ENCODE measurements at places on chromosomes 4 and X. TPM values are rescaled to one million over a fixed set of nuclear protein-coding genes. Genes with fewer than 3 reads are reported as not detected.

DNA sequence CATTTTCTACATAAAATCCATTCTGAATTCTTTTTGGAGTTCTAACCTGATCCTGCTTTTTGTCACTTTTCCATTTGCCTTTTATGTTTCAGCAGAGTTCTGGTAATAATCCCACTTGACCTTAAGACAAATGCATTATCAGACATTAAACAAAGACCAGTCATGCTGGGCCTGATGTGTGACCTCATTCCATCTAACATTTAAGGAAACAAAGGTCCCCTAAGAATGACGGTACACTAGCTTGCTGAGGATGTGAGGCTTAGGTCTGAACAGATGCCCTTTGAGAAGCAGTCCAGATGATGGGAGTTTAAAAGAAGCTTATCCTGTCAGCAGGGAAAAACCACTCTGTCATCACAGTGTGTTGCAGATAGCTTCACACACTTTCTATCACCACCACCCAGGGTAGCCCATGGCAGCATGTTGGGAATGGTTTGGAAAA is 38.1 kb upstream of the PDE5A start:
- DNase-seq, result no peak

DNA sequence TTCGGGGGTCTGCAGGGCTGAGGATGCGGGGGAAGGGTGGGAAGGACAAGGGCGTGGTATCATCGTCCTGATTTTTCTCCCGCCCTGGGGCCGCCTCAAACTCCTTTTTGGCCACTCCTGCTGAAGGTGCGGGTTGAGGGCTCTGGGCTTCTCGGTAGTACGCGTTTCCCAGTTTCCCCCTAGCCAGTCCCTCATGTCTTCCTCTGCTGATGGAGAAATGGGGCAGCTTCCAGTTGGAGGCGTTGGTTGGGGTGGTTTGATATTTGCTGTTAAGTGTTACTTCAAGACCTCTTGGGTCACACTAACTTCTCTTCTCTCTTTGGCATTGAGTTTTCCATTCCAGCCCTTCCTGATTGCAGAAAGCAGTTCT is 482 bp downstream of the GSTCD start:
- DNase-seq, result peak; percentile 10

DNA sequence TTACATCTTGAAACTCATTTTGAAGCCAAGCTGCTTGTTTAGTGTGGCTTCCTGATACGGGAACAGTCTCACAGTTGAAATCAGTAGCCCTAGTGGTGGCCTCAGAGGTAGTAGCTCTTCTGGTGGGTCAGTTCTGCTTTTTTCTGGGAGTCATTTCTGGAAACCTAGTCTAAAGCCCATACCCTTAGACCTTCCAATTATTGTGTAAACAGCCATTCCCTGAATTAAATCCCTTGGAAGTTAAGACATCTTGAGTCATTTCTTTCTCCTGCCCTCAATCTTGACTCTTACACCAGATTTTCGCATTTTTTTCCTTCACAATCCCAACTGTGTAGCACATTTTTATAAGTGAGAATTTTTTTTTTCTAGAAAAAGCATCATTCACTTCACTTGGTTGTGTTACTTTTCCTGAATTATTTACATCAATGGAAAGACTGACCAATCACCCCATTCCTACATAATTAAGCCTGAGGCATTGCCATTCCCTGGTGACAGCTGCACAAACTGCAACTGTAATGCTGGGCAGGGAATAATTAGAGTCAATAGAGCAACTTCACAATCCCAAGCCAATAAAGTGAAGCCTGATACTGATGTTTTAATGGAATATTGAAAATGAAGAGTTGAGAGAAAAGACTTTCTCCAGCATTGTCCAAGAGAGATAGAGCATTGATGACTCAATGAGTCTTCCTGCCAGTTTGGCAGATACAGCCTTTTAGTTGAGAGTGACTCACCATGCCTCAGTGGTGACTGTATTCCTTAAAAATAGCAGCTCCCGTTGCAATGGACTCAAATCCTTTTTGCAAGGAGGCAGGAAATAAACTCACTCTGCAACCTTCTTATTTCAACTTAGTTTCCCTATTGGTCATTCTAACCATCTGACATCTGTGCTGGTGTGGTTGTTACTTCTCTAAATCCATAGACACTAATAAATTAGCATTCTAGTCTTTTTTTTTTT is 13.0 kb upstream of the SEPSECS start:
- peak; percentile 69 for DNase-seq

Gene FATE1
- not detected for total RNA-seq

DNA sequence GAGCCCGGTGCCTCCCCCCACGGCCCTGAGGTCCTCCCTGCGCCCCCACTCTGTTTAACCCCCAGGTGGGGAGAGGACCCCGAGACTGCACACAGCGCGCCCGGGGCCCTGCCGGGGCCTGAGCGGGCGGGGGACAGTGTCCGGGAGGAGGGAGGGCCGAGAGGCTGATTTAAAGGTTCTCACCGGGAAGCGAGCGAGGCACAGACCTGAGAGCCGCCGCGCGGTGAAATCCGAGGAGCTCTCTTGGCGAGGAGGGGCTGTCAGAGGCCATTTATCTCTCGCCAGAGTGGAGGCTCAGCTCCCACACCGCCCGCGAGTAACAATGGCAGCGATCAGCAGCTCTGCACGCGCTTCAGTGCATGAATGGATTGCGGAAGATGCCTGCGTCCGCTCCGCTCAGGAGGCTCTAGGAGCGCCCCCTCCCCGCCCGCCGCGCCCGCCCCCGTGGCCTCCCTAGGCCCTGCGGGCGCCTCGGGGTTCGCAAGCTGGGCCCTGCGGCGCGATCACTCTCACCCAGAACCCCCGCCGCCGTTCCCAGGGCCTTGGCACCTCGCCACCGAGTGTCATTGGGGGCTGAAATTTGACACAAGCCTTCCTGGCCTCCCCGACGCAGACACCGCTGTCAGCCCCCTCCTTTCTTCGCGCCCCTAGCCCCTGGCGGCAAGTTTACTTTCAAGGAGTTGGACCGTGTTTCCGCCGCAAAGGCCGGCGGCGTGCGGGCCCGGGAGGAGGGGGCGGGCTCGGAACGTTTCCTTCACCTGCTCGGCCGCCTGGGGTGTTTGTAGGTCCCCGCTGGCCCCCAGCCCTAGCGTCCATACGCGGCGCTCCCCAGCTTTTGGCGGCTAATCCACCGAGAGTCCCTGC is 48.7 kb upstream of the BCOR start:
- DNase-seq, result no peak

GRCh38 chr4:157898836-157899605 is 273.8 kb downstream of the GASK1B start:
- no peak for DNase-seq

DNA sequence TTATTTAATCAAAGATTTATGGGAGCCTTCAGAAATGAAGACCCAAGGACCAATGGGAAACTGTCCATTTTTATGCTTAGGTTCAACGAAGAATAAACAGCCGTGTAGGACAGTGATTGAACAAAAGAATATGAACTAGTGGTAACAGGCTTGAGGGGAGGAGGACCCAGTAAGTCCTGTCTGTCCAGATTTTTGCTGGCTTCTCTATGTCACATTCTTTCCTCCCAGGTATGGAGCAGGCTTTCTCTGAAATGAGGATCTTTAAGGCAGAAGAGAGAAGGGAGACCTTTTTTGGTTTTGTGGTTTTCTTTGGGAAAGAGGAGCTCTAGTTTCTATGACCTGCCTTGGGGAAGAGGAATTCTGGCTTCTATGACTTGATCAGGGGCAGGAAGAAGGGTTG is 74.1 kb downstream of the BANK1 start:
- no peak for DNase-seq

- DNase-seq, result no peak
Measured at GRCh38 chrX:97525981-97526380, 642.3 kb downstream of the RPA4 start.

DNA sequence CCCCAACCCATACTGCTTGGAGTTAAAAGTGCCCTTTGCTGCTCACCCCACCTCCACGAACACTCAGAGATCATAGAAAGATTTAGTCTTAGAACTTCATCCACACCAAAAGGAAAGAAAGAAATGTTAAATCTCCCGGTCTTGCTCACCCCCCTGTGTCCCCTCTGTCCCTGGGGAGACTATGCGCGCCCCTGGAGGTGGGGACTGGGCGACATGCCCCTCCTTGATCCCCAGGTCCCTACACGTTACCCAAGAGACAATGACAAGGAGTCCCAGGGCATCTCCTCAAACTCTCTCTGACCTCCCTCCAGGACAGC is 620 bp downstream of the ITM2A start:
- DNase-seq, result no peak

DNA sequence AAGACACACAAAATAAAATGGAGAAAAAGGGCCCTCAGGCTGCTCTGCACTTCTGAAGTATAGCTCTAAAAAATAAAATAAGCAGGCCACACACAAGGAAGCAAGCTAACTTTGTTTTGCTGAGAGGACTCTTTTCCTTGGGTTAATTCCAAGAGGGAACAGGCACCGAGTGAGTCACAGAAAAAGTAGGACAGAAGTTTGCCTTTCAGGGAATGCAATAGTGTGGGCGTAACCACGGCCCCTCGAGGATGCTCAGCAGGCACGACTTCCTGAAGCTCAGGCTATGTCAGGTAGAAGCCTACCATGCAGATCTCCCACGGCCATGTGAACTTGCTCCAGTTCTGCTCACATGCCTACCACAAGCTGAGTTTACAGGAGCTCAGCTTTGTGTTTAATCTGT is 22.1 kb downstream of the PPP1R2C start:
- DNase-seq, result peak; percentile 38

DNA sequence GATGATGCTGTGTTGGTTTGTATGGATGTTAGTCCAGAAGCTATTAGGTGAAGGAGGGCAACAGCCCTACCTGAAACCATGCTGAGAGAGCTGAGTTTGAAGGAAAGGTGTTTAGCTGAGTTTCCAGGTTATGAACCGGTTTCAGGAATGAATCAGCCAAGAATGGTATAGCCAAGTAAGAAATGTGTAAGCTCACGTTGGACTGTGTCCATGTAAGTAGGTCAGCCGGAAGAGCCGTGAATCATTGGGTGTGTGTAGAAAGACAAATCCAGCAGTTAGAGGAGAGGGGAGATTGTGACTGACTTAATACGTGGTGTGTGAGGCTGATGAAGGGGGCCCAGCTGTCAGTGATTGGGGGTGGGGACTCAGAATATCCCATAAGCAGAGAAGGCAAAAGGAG is 77.2 kb upstream of the SPIN4 start:
- DNase-seq, result no peak

GRCh38 chrX:9282325-9282724 is 182.5 kb upstream of the TBL1X start:
- DNase-seq, result no peak

- peak; percentile 27 for DNase-seq
Measured at GRCh38 chr4:110475881-110476818, at the start of gene ENPEP. TSS of gene ENPEP (plus strand) at chr4:110476155. CDS start at chr4:110476415, 260 bp downstream.

DNA sequence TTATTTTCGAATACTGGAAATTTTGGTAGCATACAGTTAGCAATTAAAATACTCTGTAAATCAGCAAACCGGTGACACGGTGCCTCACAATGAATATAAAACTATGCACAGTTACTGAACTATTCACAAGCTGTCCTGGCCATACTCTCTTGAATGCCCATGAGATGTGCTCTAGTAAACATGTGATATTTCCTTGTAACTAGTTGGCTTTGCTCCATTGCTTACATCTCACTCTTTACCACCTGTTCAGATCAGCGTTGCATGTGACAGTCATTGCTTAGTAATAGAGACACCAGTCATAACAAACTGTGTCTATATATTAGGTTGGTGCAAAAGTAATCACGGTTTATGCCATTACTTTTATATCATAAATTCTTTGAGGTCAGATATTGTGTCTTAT is 897.9 kb upstream of the FTHL17 start:
- no peak for DNase-seq

GRCh38 chrX:107834275-107835201 is 8.9 kb downstream of the MID2 start:
- no peak for DNase-seq

Gene ELF4
- total RNA-seq, result 2.3 TPM

Gene LUZP4
- total RNA-seq, result not detected

- DNase-seq, result no peak
Measured at GRCh38 chr4:5865896-5866599, 26.8 kb downstream of the CRMP1 start.

Gene CXCL11
- total RNA-seq, result not detected

DNA sequence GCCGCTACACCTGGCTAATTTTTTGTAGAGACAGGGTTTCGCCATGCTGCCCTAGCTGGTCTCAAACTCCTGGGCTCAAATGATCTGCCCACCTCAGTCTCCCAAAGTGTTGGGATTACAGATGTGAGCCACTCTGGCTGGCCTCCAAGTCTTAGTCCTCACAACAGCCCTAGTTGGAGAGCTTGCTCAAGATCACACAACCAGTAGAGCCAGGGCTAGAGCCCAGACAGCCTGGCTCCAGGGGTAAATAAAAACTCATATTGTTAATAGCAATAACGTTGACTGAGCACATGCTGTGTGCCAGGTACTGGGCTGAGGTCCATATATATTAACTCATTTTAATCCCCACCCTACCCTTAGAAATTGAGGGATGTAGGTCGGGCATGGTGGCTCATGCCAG is 7.3 kb upstream of the JAKMIP1 start:
- DNase-seq, result no peak

DNA sequence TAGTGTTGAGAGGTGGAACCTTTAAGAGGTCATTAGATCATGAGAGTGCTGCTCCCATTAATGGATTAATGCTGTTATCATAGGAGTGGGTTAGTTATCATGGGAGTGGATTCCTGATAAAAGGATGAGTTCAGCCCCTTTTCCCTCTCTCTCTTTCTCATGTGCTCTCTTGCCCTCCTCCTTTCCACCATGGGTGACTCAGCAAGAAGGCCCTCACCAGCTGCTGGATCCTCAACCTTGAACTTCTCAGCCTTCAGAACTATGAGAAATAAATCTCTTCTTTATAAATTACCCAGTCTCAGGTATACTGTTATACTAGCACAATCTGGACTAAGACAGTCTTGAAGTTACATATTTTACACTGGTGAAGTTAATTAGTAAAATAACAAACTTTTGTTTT is 10.0 kb upstream of the CDKL5 start:
- no peak for DNase-seq
